Central memory CD8-positive, alpha-beta T cell (primary cell): ENCODE measurements at places on chromosomes 7 and 10.

DNA sequence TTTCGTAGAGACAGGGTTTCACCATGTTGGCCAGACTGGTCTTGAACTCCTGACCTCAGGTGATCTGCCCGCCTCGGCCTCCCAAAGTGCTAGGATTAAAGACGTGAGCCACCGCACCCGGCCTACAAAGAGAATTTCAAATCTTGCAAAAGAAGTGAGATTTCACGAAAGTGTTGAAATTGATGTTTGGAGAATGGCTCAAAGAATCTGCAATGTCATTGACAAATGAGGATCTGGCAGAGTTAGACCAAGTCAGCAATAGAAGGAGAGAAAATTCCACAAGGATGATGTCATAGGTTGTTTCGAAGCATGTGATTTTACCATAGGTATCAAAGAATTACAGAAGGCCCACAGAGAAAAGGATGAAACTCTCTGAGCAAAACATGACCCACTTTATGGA is 71.7 kb downstream of the LYZL2 start:
- no peak for DNase-seq
- no peak overlapping the region for H3K4me3 ChIP-seq

- H3K27me3 ChIP-seq, result no peaks in the 10 kb centered on the region
- H3K4me1 ChIP-seq, result peaks cover 51% of the 10 kb centered on the region
- no peak overlapping the region for H3K4me3 ChIP-seq
- H3K36me3 ChIP-seq, result peaks cover 4% of the 10 kb centered on the region
- no peak overlapping the region for H3K27ac ChIP-seq
- no peak for DNase-seq
Measured at GRCh38 chr10:91210435-91210834, 10.0 kb upstream of the PCGF5 start.

- H3K4me3 ChIP-seq, result peak overlapping the region; percentile 93
- no peaks in the 10 kb centered on the region for H3K27me3 ChIP-seq
- peak overlapping the region; percentile 93 for H3K27ac ChIP-seq
- no peak for DNase-seq
- H3K36me3 ChIP-seq, result peaks cover 48% of the 10 kb centered on the region
- peaks cover 68% of the 10 kb centered on the region for H3K4me1 ChIP-seq
Measured at GRCh38 chr10:14603534-14604102, 171.1 kb downstream of the FAM107B start.

DNA sequence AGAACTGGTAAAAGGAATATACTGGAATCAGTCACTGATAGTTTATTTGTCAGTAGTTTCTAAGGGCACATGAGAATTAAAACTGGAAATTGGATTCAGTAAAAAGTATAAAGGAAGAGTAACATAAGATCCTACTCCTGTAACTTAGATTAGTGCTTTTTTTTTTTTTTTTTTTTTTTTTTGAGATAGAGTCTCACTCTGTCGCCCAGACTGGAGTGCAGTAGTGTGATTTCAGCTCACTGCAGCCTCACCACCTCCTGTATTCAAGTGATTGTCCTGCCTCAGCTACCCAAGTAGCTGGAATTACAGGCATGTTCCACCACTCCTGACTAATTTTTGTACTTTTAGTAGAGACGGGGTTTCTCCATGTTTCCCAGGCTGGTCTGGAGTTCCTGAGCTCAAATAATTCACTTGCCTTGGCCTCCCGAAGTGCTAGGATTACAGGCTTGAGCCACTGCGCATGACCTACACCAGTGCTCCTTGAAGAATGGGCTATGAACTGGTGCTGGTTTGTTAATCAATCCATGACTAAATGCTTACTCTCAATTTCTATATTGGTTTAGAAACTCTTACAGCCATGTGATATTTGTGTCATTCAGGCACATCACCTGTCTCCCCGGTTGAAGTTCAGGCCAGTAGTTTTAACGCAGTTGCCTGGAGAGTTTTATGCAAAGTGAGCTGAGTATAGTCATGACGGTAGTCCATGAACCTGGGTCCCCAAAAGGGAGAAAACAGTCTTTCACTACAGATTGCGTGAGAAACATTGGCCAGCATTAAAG is 65.0 kb downstream of the ZEB1 start:
- H3K36me3 ChIP-seq, result peaks cover 4% of the 10 kb centered on the region
- H3K4me1 ChIP-seq, result peaks cover 26% of the 10 kb centered on the region
- no peak overlapping the region for H3K27ac ChIP-seq
- DNase-seq, result no peak
- no peaks in the 10 kb centered on the region for H3K27me3 ChIP-seq

- DNase-seq, result no peak
- no peak overlapping the region for H3K4me3 ChIP-seq
- no peaks in the 10 kb centered on the region for H3K36me3 ChIP-seq
- H3K27ac ChIP-seq, result no peak overlapping the region
Measured at GRCh38 chr10:91135113-91135512, 85.3 kb upstream of the PCGF5 start.

DNA sequence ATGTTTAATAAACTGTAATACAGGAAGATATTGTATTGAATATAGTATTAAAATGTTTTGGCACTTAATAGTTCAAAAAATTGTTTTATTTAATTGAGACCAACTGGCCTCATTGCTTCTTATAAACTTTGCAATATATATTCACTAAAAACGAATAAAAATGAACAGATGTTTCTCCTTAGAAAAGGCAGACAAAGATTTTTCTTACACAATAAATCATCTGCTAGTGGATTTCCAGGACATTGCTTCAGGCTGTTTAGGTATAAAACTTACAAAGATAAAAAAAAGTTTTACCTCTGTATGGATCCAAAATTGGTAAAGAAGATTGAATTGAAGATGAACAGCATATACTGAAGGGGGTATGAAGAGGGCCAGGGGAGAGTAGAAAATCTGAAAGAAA is 143.6 kb downstream of the AGMO start:
- no peak overlapping the region for H3K27ac ChIP-seq
- no peaks in the 10 kb centered on the region for H3K4me1 ChIP-seq
- DNase-seq, result no peak
- no peak overlapping the region for H3K4me3 ChIP-seq
- no peaks in the 10 kb centered on the region for H3K27me3 ChIP-seq
- no peaks in the 10 kb centered on the region for H3K36me3 ChIP-seq

DNA sequence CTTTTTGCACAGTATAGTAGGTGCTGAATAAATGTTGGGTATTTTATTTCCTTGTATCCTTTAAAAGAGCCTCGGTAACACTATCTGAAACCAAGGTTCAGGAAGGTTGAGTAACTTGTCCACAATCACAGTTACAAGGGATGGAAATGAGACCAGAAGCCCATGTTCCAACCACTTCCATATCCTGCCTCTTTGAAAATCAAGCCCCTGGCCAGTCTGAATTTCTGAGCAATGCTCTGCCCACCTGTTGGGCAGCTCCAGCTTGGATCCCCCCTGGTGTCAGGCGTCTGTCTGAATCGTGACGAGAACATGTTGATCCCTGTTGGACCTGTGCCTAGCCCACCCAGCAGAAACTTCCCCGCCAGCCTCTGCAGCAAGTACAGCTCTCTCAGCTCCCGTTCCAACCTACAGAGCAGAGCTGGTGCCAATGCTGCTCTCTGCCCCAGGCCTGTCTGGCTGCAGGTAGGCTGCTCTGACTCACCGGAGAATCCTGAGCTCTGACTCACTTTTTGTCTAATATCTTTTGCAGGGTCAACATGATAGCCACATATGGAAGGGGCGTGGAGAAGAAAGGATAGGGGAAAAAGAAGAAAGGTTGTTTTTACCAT is 595.5 kb downstream of the INHBA start:
- H3K4me3 ChIP-seq, result no peak overlapping the region
- no peaks in the 10 kb centered on the region for H3K36me3 ChIP-seq
- H3K4me1 ChIP-seq, result no peaks in the 10 kb centered on the region
- no peaks in the 10 kb centered on the region for H3K27me3 ChIP-seq
